Type B pancreatic cell (in vitro differentiated cells): ENCODE measurements at places on chromosomes 5 and 9. TPM values are rescaled to one million over a fixed set of nuclear protein-coding genes. Genes with fewer than 3 reads are reported as not detected.

DNA sequence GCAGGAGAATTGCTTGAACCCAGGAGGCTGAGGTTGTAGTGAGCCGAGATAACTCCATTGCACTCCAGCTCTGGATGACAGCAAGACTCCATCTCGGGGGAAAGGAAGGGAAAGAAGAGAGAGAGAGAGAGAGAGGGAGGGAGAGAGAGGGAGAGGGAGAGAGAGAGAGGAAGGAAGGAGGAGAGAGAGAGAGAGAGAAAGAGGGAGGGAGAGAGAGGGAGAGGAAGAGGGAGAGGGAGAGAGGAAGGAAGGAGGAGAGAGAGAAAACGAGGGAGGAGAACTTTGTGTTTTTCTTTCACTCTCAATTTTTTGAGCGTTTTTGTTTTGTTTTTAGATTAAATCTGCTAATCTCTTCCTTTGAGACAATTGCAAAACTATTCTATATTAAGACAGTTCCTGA is 46.9 kb downstream of the SPEF2 start:
- no peak for DNase-seq

DNA sequence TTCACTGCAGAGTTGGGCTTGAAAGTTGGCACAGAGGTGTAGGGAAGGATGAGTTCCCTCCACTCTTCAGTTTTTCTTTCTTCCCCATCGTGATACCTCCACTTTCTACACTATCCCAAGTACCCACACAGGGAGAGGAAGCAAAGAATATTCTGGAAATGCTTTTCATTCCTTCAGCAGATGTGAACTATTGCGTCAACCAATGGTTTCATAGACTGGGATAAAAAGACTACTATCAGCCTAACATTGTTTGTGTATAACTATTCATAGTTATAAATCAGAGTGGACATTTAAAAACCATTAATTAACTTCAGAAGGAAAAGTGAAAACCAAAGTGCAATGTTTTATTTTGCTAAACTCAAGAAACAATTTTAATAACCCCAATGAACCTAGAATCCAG is 63.6 kb upstream of the MAMDC2 start:
- no peak for DNase-seq

- DNase-seq = no peak
Measured at GRCh38 chr5:60196385-60197113, 303.0 kb upstream of the PDE4D start.

GRCh38 chr5:89200899-89201298 is 317.9 kb upstream of the MEF2C start:
- DNase-seq = no peak

GRCh38 chr5:106415541-106415940 is 1255.2 kb downstream of the EFNA5 start:
- DNase-seq = no peak

DNA sequence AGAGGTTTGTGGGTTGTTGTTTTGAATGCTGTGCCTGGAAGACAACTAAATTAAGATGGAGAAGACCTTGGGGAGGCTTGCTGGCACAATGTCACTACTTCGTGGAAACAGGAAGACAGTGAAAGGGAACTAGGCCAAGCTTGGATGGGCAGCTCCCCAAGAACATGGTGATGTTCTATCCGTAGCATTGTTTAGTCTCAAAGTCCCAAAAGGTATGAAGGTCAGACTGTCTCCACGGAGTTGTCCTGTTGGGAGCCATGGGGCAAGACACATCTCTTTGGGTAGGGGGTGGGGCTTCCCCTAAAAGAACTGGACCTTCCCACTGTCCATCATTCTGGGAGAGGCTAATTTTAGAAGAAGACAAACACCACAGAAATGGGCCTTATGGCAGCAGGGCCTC is 140.5 kb downstream of the ENTREP1 start:
- no peak for DNase-seq

GRCh38 chr9:96113032-96113431 is 188.9 kb downstream of the HSD17B3 start:
- no peak for DNase-seq

DNA sequence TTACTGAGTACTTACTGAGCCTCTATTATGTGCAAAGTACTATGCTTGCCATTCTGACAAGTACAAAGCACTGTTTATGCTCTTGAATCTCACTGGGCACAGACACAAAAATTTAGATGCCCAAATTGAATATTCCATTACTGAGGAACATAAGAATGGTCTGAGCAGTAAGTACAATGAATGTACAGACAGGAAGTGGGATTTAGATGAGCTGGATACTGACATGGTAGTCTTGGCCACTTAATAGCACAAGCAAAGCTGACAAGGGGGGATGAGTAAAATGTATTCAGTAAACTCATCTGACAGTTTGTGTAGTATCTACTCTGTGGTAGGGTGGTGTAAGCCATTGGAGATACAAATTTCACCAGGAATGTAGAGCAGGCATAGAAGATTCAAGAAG is 132.4 kb downstream of the EFNA5 start:
- no peak for DNase-seq

Gene PCDHA8
- 2.9 TPM in 2 replicates for total RNA-seq
